ENCODE measurements at places on chromosomes 11 and 22.

- DNase-seq = no peak
Measured at GRCh38 chr11:116896211-116896610, 58.8 kb upstream of the APOA1 start.

- no peak for DNase-seq
Measured at GRCh38 chr11:68527585-68527984, 67.0 kb downstream of the PPP6R3 start.

GRCh38 chr11:76728778-76729177 is 54.4 kb upstream of the TSKU start:
- no peak for DNase-seq

- no peak for DNase-seq
Measured at GRCh38 chr22:47615051-47615450, 852.6 kb downstream of the TBC1D22A start.

DNA sequence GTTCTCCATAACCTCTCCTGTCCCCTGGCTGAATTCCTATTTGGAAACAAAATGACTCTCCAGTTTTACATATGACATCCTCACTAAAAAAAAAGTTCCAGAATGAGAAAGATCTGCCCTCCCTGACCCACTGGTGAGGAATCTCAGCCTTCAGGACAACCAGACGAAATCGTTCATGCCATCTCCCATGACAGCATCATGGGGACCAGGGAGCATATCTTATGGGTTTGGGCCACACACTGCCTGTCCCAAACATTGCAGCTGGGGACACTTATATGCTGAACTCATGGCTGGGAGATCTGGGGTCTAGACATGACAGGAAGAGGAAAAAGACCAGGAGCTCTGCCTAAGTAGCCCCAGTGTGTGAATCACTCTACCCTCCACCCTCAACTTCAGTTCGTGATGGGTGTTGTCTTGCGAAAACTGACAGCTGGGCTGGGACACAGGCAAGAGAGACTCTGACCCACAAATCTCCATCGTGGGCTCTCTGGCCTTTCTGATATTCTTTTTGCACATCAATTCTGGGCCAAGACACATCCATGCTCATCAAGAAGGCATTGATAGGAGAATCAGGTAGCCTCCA is 102.0 kb downstream of the ZNF280B start:
- DNase-seq = no peak

DNA sequence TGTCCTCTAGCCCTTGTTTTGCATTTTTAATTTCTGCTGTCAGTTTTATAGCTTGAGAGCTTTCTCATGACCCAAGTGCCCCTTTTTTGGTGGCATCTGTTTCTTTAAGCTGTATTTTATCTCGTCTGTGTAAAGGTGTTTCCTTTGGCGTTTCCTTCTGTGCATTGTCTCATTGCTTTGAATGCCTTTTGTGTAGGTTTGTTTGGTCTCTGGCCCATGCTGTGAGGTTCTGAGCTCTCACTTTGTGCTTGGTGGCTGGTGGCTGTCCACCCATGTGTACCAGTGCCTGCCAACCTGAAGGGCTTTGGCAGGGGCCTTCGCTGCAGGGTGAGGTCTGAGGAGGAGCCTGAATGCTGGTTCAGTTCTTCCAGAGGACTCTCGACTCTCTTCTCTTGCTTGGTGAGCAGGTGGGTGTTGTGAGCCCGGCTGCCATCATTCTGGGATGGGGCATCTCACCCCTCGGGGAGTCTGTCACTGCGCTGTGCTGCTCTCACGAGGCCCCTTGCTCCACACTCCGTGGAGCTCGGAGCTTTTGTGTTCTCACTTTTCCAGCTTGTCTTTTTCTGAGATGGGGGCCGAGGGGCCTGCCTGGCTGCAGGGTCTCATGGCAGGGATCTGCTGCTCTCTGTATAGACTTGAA is 14.9 kb downstream of the AP2A2 start:
- DNase-seq = no peak

- no peak for DNase-seq
Measured at GRCh38 chr11:120217941-120218694, 7.3 kb downstream of the OAF start.

GRCh38 chr11:59918987-59919589 is 19.1 kb upstream of the OOSP1 start:
- DNase-seq = no peak

DNA sequence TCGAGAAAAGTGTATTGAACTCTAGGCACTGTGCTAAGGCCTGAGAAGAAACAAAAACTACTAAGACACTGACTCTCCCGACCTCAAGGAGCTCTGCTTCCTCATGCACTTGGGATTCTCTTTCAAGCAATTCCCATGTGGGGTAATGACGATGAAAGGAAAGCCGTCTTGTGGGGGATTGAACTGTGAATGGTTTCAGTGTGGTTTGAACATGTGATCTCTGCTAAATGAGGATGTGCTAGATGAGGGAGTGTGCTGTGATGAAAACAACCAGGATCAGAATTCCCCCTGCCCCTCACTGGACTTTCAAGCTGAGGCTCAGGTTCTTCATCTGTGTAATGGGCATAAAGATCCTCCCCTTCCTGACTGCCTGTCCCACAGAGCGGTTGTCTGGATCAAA is 74.9 kb downstream of the DEPDC5 start:
- DNase-seq = no peak

DNA sequence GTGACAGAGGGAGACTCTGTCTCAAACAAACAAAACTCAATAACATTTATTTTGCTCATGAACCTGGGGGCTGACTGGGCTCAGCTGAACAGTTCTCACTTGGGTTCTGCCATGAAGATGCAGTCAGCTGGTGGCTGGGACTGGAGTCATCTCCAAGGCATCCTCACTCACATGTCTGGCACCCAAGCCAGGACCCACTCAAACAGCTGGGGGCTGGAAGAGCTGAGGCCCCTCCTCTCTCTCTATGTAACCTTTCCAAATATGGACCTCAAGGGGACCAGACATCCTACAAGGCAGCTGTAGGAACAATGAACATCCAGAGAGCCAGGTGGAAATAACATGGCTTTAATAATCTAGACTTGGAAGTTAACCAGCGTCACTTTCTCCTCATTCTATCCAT is 16.8 kb downstream of the HSPA8 start:
- no peak for DNase-seq

GRCh38 chr11:122733318-122733717 is 77.8 kb downstream of the UBASH3B start:
- no peak for DNase-seq

DNA sequence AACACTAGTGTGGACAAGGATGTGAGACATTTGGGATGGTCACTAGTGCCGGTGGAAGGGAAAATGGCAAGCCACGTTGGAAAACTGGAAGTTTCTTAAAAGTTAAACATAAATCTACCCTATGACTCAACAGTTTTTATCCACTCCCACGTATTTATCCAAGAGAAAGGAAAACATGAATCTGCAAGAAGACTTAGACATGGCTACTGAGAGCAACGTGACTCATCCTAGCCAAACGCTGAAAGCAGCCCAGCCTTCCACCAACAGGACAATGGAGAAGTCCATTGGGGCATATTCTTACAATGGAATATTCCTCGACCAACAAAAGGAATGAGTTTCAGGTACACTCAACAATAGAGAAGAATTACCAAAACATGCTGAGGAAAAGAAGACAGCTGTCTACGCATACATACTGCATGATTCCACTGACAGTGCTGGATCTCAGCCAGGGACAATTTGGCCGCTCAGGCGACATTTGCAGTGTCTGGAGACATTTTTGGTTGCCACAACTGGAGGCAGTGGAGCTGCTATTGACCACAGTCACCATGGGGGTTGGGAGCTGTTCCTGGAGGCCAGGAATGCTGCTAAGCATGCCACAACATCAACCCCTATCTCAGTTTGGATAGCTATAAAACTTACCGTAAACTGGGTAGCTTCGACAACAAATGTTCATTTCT is 21.2 kb downstream of the SYT13 start:
- no peak for DNase-seq

DNA sequence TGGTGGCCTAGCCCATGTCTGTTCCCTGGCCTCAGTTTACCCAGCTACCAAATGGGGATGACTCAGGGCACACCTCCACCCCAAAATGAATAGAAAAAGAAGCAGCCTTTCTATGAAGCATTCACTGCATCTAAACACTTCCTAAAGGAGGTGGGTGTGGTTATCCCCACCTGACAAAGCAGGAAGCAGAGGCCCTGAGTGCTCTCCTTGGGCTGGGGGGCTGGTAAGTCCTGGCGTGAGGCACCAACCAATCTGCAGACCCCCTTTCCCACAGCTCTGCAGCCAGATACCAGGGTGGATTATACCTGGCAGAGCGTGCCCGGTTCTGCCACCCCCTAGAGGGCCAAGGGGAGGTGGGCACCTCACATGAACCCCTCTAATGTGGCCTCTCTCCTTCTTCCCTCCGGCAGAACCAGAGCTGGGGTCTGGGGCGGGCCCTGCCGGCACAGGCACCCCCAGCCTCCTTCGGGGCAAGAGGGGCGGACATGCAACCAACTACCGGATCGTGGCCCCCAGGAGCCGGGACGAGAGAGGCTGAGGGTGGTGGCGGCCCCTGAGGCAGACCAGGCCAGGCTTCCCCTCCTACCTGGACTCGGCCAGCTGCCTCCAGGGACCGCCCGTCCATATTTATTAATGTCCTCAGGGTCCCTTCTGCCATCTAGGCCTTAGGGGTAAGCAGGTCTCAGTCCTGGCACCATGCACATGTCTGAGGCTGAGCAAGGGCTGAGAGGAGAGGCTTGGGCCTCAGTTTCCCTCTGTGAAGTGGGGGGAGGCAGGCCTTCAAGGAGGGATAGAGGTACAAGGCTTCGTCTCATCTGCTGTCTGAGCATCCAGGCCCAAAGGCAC is 9.2 kb downstream of the RHBDD3 start:
- no peak for DNase-seq

DNA sequence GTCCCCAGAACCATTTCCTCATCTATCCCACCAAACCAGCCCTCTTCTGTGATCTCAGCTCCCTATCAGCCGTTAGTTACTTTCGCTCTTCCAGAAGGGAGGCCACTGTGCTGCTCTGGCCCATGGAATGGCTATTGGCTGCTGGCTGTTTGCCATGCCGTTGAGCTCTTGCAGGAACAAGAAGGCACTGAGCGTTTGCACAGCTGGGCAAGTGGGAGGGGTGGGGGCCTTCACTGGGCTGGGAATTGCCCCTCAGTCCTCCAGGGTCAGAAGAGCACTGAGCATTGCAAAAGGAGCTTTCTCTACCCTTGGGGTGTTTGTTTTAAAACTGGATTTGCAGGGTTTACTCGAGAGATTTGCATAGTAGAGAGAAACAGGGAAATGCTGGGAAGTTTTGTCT is 129.0 kb upstream of the PARVA start:
- DNase-seq = no peak

DNA sequence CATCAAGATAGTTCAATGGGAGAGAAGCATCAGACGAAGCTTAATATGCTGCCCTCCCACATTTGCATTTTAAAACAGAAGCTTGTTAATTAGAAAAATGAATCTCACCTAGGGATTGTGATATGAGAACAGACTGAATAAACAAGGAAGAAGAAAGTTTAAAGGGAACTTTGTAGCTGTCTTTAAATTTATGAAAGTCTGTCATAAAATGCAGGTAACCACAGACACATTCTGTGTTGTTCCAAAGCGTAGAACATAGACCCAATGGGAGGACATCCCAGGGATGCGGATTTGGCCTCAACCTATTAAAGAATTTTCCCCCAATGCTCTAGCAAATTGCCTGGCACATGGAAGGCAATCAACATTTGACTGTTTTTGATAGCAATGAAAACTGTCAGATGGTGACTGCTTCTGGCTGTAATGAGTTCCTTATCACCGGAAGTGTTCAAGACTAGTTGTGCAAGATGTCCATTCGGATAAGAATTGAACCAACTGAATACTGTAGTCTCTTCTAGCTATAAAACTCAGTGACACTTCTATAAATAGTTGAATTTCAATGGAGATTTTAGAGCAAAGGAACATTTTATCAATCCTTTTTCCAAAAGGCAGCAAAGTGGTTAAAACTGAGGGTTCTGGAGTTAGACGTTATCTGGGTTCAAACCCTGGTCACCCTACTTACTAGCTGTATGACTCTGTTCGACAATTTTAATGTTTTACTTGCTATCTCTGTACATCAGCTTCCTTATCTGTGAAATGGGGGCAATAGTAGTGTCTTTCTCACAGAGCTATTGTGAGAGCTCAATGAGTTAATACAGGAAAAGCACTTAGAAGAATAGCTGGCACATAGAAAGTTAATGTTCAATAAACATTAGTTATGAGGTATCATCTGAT is 64.9 kb downstream of the LIF start:
- DNase-seq = no peak

DNA sequence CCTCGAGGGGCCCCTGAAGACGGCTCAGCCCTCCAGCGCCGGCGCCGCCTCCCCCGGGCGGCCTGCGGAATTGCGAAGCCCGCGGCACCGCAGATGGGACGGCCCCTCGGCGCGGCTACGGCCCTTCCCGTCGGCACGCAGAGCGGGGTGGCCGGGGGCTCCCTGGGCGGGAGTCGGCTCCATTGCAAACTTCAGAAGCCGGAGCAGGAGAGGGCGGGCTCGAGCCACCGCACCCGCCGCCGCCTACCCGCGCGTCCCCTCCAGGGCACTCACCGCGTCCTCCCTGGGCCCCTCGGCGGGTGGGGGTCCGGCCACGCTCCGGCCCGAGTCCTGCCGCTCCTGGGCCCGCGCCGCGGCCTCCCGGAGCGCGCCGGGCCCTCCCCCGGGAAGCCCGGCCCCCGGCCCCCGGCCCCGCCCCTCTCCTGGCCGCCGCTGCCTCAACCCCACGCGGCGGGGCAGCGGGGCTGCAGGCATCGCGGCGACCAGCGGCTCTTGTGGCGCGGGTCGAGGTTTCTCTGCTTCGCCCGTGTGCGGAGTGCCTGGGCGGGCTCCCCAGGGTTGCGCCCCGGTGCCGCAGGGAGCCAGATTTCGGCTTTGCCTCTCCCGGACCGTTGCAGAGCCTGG is at the start of gene PACSIN3:
Gene PACSIN3 (minus strand): TSS at position 359 of the 624 bp plus-strand sequence. CDS start 3,707 bp downstream, outside the sequence.
- no peak for DNase-seq

- DNase-seq = no peak
Measured at GRCh38 chr11:7451520-7451919, 33.8 kb upstream of the OLFML1 start.

DNA sequence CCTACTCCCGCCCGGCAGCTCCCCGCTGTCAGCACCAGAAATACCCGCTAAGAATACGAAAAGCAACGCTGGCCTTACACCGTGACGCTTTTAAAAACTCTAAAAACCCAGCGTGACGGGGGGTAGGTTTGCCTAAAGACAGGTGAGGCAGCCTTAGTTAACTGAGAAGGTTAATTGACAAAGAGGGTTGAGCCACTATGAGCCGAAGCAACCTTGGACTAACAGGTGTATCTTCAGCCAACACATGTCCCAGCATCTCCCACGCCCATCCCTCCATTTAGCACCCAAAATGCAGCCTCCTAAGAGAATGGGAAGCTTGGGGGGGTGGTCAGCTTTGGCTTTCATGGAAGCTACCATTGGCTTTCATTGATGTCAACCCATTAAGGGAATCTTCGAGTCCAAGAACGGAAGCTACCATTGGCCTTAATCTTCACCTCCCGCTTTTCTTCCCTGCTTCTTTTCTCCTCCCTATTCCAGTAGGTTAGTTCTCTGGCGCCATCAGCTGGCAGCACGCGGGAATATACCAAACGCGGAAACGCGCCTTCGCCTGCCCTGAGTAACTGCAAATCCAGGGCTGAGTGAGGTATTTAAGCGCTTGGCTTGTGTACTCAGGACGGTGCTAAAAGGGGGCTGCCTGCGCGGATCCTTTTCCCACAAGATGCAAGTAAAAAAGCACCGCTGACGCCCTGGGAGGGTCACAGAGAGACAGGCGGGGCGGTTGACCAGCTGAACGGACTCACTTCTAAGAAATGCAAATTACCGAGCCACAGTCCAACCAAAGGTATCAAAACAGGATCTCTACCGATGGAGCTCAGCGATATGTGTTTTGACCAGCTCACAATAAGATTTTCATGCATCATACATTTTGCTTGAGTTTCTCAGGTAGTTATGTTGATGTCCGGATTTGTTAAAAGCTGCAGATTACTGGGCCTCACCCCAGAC is 38.5 kb upstream of the GLYATL1 start:
- DNase-seq = peak; percentile 13

GRCh38 chr11:88104408-88104807 is 70.8 kb downstream of the RAB38 start:
- DNase-seq = no peak

Measured in GM12864 (cell line).